ENCODE measurements at places on chromosomes 1 and 21.

DNA sequence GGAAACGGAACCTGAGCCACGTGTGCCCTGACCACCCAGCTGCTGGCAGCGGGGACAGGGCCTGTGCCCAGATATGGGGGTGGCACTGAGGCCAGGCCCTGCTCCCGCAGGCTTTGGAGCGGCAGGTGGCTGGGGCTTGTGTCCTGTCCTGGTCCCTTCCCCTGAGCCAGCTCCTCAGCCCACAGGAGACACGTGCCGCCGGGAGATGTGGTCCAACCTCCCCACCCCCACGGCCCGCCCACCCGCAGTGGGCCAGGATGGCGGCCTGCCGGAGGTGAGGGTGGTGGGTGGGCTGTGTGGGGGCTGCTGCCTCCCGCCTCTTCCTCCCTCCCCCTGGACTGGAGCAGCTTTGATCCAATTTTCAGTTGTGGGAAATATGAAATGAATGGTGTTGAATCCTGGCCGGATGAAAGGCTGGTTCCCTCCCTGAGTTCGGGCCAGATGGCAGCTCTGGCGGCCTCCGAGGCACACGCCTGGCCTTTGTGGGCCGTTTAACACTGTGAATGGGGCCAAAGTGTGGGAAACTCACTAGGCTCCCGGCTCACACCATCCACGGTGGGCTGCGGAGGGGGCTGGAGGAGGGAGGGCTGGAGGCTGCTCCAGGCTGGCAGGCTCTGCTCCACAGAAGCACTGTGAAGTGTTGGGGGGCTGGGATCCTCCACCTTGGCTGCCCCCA is 2.6 kb upstream of the HES5 start:
- DNase-seq, result no peak

DNA sequence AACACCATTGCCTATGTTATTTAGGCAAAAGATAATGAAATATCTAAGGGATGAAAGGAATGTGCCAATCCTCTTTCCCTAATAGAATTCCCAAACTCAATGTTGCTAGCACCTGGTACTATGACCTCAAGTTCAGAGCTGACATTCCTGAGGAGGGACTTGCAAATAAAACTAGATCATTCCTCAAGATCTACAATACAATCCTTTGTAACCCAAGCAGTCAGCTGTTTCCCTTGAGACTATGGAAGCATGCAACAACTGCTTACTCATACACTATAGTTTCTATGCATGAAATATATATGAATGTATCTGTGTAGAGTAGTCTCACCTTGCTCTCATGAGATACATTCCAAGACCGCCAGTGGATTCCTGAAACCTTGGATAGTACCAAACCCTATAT is 65.0 kb downstream of the ABL2 start:
- DNase-seq, result no peak

DNA sequence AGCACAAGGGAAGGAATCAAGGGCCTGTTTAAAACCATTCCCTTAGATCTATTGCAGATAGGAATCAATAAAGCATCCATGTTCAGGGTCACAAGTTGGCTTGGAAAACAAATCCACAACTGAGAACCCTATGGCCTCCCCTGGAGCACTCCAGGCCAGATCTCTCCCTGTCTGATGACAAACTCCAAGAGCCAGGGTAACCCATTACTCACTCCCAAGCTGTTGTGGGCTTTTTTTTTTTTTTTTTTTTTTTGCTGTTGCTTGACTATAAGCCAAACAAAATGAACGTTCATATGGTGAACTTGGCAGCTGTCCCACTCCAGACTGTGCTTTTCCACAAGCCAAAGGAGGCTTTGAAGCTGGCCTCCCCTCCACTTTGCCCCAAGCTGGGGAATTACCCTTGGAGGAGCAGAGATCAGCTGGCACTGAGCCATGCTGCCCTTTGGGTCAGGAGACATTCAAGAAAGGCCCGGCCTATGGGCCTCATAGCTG is 35.7 kb upstream of the VAV3 start:
- peak; percentile 83 for DNase-seq

DNA sequence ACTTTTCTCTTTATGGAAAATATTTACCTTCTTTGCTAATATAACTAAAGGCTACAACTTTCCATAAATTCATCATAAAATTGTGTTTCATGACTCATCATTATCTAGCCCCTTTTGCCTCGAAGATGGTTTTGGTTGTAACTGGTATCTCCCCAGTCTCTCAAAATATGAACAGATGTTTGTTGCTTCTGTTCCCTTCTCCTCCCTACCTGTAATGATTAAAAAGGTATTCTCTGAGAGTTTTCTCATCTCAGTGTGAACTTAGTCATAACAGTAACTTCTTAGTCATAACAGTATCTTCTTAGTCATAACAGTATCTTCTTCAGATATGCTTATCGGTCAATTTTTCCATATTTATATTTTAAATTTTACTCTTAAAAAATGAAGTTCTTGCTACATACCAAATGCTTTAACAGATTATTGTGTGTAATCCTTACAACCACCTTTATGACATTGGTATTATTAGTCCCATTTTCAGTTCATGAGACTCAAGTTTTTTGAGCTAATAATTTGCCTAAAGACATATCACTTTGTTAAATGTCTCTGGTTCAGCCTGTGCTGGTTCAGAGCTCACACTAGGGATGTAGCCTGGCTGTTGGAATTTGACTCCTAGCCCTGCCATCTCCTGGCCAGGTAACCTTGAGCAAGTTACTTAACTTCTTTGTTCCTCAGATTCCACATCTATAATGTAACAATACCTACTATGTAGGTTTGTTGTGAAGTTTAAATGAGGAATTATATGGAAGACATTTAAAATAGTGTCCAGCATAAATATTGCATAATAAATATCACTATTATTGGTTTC is 32.6 kb downstream of the ATP1B1 start:
- DNase-seq, result no peak

- no peak for DNase-seq
These were observed 28.6 kb downstream of the ATP8B2 start for GRCh38 chr1:154353966-154354365.

- peak; percentile 89 for DNase-seq
These were observed 120.1 kb upstream of the RAVER2 start for GRCh38 chr1:64624808-64625207.

- no peak for DNase-seq
These were observed 61.6 kb upstream of the QSOX1 start for GRCh38 chr1:180092931-180093650.

DNA sequence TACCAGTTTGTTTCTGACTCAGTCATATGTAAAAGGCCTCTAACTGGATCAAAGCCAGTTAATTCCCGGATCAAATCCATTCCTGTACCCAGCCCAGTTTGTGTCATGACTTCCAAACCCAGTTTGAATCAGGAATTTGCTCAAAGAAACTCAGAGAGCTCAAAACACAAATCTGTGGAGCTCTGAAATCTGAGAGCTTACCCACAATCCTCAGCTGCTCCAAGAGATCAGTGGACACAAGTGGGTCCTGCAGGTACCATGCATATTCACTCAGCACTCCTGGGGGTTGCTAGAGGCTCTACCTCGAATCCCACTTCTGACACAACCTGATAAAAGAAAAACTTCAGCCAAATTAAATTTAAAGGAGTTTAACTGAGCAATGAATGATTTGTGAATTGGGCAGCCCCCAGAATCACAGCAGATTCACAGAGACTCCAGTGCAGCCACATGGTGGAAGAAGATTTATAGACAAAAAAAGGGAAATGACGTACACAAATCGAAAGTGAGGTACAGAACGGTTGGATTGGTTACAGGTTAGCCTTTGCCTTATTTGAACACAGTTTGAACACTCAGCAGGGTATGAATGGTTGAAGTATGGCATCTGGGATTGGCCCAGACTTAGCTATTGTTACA is 11.9 kb upstream of the MRPL55 start:
- no peak for DNase-seq

GRCh38 chr1:185787238-185787637 is 53.0 kb downstream of the HMCN1 start:
- DNase-seq, result no peak

DNA sequence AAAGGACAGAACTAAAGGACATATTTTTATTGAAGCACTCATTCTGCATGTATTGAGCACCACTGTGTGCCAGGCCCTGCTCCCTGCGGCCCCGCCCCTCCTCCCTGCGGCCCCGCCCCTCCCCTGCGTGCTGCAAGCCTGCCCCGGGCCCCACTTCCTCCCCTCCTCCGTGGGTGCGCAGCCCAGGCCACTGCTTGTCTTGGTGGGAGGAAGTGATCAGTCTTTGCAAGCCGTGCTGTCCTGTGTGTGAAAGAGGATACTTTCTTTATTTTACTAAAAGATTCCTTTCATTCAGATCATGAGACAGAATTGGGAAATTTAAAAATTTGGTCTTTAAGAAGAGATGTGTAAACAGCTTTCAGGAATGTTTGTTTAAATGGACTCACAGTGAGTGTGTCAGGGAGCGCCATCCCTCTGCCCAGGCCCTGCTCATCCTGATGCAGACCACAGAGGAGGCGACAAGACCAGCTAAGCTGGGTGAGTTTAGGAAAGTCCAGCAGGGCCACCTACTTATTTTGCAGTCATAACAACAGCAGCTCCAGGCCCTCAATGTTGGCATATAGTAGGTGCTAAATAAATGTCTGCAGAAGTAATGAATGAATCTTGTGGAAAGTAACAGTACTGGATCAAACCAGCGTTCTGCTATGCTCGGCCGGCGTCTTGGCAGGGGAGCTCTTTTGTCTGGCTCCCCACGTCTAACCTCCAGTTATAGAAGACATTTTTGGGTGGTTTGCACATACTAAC is 88.3 kb upstream of the SELENON start:
- DNase-seq, result no peak

DNA sequence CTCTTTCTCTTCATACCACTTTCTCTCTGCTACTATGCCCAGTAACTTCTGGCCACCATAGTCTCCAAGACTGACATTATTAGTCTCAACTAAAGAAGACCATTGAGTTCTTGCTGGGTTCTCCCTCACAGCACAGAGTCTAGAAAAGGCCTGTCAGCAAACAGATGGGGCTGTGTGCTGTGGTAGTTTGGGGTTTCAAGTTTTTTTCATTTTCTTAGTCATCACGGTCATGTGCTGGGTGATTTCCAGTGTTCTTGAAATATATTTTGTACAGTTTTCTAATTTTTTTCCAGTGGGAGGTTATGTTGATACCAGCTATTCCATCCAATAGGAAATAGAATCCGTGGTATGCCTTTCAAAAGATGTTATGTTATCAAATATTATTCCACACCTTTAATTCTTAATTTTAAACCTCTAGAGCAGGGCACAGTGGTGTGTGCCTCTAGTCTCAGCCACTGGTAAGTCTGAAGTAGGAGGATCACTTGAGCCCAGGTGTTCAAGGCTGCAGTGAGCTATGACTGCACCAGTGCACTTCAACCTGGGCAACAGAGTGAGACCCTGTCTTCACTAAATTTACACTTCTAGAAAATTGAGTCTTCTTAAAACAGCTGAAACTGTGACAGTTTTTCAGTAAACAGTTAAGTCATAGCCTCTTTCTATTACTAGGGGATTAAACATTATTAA is 8.3 kb downstream of the CFHR2 start:
- DNase-seq, result no peak

DNA sequence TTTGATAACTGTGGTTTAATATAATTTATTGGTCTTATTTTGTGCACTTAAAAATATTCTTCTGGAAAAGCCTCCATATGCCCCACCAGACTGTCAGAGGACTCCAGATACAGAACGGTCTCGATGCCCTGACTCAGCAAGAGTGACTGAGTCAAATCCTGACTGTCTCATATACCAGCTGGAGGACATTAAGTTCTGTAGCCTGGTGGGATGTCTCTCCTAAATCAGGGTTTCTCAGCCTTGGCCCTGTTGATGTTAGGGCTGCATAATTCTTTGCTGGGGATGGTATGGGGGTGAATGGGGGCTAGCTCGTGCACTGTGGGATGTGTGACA is 67.7 kb upstream of the TLR5 start:
- peak; percentile 29 for DNase-seq

All from lung (tissue), 17 donors.